ENCODE measurements at places on chromosomes 12 and 14.

DNA sequence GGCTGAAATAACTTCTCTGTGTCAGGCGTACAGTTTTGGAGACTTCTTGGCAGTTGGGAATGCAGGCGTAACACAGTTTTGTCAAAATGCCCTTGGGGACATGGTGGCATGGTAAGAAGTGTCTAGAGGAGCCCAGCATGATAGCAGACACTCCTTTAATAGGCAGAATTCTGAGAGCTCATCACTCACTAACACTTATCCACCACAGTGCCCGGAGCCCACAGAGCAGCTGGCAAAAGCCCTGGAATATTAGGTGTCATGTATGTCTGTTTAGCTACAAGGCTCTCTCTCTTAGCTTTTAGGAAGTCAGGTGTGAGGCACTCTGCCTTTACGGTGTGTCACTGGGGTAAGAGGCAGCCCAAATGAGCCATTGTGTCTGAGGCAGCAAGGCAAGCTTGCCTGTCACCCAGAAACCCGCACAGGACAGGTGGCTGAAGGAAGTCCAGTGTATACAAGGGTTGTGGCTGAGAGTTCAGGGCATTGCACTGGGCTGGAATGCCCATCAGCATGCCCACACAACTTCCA is 96.3 kb downstream of the ESRRB start:
- no peak for DNase-seq

DNA sequence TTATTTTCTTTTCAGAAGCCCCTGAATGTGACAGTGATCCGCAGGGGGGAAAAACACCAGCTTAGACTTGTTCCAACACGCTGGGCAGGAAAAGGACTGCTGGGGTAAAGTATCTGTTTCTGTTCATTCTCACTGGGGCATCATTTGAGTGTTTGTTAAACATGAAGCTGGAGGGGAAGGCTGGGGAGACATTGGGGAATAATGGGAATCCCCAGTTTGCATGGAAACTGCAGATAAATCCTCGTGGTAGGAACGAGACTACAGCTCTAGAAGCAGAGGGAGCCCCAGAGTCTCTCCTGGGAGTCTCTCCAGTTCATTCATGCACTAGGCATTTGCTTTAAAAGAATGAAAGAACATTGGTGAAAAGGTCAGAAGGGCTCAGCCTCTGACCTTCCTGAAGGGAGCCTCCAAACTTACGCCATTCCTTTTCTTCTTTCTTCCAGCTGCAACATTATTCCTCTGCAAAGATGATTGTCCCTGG is 2.5 kb upstream of the CFAP251 start:
- no peak for DNase-seq

GRCh38 chr14:49483268-49483667 is 102.9 kb downstream of the RPS29 start:
- peak; percentile 10 for DNase-seq

GRCh38 chr14:94568186-94568585 is 6.9 kb downstream of the SERPINA4 start:
- no peak for DNase-seq

GRCh38 chr12:101229841-101230241 is 19.8 kb upstream of the SLC5A8 start:
- DNase-seq, result no peak

GRCh38 chr12:24901576-24902461 is 47.1 kb downstream of the BCAT1 start:
- DNase-seq, result peak; percentile 60

- DNase-seq, result no peak
These were observed 308.7 kb upstream of the DIO3 start for GRCh38 chr14:101252443-101253214.

DNA sequence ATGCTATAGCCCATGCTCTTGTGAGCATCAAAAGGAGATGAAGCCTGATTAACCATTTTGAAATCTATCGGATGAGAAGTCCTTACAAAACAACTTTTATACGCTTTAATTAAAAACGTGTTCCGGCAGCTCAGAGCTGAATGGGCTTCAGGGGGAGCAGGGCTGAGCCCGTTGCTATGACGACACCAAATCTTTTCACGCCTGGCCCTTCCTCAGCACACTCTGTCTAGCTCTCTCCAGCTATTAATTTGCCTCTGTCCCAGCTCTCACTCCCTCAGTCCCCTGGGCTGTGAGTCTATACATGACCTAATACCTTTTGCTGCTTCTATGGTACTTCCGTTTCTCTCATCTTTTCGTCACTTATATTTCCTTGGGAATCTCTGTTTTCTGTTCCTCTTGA is 15.8 kb downstream of the FOXA1 start:
- DNase-seq, result no peak

GRCh38 chr14:55731881-55732498 is 152.0 kb downstream of the KTN1 start:
- DNase-seq, result peak; percentile 58

- no peak for DNase-seq
These were observed 241.9 kb downstream of the PAWR start for GRCh38 chr12:79448816-79449215.

DNA sequence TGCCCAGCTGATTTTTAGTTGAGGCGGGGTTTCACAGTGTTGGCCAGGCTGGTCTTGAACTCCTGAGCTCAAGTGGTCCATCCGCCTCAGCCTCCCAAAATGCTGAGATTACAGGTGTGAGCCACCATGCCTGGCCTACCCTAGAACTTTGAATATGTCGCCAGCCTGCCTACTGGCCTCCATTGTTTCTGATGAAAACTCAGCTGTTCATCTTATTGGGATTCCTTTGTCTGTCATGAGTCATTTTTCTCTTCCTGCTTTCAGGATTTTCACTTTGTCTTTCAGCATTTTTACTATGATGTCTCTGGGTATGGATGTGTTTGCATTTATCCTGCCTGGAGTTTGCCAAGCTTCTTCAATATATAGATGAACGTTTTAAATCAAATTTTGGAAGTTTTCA is 8.1 kb upstream of the B3GNT4 start:
- no peak for DNase-seq

- DNase-seq, result peak; percentile 81
These were observed 13.3 kb upstream of the GRIP1 start for GRCh38 chr12:66692170-66692569.
